ENCODE measurements at places on chromosomes 2 and 18.

DNA sequence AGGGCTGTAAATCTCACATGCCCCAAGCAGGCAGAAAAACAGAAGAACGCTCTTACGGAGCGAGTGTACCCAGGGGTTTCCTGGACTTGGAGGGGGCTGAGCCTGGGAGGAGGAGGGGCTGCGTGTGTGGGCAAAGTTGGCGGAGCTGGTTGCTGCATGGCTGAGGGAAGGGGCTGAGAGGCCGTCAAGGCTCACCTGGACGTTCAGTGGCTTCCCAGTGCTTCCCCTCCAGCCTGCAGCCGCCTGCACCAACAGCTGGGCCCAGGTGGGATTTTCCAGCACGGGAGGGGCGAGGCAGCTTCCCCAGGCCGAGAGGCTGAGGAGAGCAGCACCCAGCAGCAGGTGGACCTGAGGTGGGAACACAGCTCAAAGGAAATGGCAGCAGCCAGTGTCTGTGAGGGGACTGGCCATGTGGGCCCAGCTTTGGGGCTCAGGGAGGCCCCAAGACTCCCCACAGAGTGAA lies 70.6 kb upstream of the CTDP1 start:
- no peak for DNase-seq

- no peak for DNase-seq
Measured at GRCh38 chr18:35141567-35142274, 99.1 kb upstream of the ZNF397 start.

DNA sequence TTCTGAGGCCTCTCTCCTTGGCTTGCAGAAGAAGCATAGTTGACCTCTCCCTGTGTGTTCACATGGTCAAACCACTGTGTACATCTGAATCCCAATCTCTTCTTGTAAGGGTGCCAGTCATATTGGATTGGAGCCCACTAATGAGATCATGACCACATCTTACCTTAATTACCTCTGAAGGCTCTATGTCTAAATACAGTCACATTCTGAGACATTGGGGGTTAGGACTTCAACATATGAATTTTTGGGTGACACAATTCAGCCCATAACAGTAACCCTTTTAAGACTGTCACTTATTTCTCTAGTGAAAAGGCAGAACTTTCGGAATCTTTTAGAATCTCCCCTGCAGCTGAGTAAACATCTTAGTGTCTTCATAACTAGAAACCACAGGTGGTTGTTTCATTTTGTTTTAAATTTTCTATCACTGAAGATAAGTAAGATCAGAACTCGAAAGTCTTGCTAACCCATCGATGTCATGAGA lies 33.3 kb downstream of the BMP10 start:
- no peak for DNase-seq

DNA sequence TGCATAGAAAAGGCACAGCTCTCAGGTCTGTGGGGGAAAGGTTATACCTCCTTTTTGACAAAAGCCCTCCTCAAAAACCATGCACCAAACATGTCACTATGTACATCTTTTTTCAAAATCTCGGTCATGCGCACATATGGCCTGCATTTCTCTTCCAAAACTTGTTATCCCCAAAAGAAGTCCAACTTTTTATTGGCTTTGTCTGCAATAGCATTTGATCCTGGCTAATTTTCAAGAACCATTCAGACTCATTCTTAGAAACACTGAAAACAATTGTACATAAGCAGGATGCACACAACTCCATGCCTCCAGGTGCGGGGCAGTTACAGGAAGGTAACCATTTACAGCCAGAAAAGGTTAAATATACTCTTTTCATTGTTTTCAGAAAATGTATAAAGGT lies 21.9 kb downstream of the SERTAD2 start:
- no peak for DNase-seq
